ENCODE measurements at places on chromosomes 12 and 14.
A peak's percentile ranks its signal among the peaks of the same experiment; 100 is the strongest.

DNA sequence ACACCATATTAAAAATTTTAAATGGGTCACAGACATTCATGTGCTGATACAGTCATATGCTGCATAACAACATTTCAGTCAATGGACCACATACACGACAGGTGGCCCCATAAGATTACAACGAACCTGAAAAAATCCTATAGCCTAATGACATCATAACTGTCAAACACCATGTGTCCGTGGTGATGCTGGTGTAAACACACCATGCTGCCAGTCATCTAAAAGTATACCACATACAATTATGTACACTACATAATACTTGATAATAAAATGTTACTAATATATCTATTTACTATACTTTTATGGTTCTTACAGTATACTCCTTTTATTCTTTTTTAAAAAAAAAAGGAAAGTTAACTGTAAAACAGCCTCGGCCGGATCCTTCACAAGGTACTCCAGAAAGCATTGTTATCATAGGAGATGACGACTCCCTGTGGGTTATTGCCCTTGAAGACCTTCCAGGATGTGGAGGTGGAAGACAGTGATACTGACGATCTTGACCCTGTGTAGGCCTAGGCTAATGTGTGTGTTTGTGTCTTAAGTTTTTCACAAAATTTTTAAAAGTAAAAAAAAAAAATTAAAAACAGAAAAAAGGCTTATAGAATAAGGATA, 5.0 kb upstream of the TDG start:
- DNase-seq = no peak

DNA sequence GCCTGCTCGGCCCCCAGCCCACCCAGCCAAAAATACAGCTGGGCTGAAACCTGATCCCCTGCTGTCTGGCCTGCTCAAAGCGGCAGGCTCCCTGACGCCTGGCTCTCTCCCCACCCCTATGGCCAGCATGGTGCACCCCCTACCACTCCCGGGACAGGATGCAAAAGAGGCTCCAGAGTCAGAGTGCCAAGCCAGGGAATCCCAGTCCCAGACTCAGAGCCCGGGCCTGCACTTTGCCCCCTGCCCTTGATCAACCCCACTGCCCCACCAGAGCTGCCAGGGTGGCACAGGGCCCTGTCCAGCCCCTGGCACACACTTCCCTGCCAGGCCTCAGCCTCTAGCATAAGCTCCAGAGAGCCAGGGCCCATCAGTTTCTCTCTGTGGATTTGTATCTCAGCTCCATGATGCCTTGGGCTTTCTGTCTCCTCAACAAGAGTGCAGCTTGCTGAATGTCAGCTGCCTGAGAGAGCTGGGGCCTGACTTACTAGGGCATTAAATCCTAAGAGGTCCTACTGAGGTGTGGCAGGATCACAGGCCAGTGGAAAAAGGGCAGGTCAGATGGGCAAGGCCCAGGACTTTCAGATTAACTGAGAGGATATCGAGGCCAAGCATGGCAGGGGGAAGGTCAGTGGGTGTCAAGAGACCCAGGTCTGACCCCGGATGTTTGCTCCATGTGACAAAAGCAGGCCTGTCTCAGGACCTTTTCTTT, 13.9 kb downstream of the ACVRL1 start:
- no peak for DNase-seq

- DNase-seq = no peak
Measured at GRCh38 chr14:88013750-88014349, 8.9 kb downstream of the GPR65 start.

GRCh38 chr14:99938376-99938775, 126.8 kb upstream of the EVL start:
- DNase-seq = no peak

DNA sequence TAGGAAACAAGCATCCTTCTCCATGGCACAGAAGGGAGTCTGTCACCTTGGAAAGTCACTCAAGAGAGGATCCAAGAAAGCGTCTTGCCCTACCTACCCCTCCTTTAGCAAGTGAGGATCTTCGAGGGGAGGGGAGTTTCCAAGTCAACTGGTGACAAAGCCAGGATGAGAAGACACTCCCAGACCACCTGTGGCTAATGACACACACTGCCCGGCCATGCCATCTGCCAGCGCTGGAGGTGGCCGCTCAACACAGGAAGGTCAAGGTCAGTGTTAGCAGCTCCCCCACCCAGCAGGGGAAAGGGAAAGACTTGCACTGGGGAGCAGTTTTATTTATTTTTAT, 41.3 kb downstream of the ELK3 start:
- no peak for DNase-seq

DNA sequence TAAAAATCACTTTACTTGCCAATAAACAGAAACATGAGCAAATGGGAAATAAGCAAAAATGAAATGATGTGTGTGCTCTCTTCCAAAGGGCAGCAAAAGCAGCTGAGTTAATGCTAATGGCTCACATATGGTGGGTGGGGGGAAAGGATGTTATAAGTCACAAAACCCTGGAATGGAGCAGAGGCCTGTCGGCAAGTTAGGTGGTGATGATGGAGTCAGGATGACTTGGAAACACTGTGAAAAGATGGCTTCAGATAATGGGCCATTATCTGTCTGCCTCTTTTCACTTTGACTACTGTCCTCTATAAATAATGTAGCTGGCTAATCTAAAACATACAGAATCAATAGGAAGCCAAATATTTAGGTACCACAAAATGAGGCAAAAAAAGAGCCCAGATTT, 228.7 kb downstream of the APAF1 start:
- DNase-seq = no peak

GRCh38 chr12:53743266-53744129, 8.3 kb downstream of the CISTR start:
- DNase-seq = peak; percentile 38

DNA sequence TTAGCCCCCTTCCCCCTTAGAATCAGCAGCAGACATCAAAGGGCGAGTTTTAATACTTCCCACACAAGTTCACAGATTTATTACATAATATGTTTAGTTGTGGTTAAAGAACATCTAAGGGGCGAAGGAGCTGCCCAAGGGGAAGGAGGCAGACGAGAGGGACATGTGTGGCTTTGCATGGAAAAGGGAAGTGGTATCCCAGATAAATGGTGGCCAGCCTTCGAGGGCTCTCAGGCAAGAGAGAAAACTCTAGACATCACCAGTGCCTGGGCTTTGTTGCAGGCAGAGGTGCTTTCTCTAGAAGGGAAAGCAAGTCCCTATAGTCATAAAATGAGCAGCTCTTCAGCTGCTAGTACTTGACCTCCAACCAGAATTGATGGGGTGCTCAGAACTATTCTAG, 121.2 kb downstream of the CACNA1C start:
- DNase-seq = no peak

- no peak for DNase-seq
Measured at GRCh38 chr12:84767079-84767478, 145.5 kb downstream of the SLC6A15 start.

GRCh38 chr12:24038211-24038997, 88.9 kb upstream of the SOX5 start:
- no peak for DNase-seq

- DNase-seq = no peak
Measured at GRCh38 chr12:92208613-92209121, 63.0 kb upstream of the BTG1 start.

GRCh38 chr12:99392091-99392850, 255.3 kb upstream of the GARIN6 start:
- no peak for DNase-seq

- no peak for DNase-seq
Measured at GRCh38 chr12:3998397-3998796, 125.2 kb upstream of the PARP11 start.

- DNase-seq = no peak
Measured at GRCh38 chr14:54834727-54835126, 67.9 kb downstream of the GCH1 start.

DNA sequence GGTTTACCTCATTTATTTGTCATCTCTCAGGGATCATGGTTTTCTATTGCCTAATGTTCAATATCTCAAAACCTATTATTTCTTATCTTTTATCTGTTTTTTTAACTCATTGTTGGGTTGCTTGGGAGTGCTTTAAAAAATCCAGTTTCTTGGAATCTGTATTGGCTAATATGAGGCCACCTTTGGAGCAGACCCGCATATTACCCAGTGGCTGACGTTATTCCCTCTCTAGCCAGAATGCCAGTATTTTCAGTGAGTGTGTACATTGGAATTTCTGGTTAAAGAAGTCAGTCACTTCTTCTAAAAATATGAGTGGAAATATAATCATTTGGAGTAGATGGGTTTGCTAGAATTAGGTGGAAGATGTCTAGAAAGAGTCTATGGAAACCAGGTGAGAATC, 38.3 kb downstream of the PRMT8 start:
- DNase-seq = no peak

DNA sequence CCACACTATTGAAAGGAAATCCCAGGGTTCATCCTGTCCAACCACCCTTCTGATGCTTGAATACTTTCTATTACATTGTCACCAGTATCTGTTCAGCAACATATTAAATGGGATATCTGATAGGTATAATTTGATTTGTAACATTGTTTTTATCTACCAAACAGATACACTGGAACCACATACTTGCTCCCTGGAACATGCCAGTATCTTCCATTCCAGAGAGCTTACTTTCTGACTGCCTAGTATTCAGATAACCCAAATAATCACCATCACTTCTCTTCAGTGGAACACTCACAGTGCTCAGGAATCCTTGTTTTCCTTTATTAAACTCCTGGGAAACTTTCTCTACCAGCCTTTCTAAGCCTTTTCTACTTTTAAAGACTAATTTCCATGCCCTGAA, 19.3 kb downstream of the LRP6 start:
- no peak for DNase-seq

- no peak for DNase-seq
Measured at GRCh38 chr14:33563191-33563900, 387.5 kb downstream of the EGLN3 start.

GRCh38 chr14:34018564-34019244, 67.8 kb upstream of the EGLN3 start:
- no peak for DNase-seq

- DNase-seq = no peak
Measured at GRCh38 chr14:81684696-81685095, 151.0 kb upstream of the SEL1L start.

DNA sequence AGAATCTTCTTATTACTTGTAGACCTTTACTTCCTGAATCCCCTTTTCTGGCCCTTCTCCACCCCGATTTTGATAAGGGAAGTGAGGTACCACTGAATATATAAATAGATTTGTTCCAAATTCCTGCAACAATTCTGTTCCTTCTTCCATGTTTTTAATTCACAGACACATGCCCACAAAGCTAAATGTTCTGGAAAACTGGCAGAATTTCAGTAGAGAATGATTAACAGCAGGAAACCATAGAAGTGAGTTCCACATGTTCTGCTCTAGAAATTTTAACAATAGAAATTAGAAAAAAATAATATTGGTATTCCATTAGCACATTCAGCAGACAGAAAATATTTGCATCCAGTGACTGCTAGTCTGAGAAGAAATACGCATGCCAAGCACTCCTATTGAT, 139.6 kb downstream of the SLC2A13 start:
- DNase-seq = no peak
